Stimulated activated CD4-positive, alpha-beta T cell treated with anti-CD3 and anti-CD28 coated beads, Interleukin-4, amount 100 ng/mL, for 24 hours (primary cell): ENCODE measurements at places on chromosomes 12 and 14.
A peak's percentile ranks its signal among the peaks of the same experiment; 100 is the strongest.

DNA sequence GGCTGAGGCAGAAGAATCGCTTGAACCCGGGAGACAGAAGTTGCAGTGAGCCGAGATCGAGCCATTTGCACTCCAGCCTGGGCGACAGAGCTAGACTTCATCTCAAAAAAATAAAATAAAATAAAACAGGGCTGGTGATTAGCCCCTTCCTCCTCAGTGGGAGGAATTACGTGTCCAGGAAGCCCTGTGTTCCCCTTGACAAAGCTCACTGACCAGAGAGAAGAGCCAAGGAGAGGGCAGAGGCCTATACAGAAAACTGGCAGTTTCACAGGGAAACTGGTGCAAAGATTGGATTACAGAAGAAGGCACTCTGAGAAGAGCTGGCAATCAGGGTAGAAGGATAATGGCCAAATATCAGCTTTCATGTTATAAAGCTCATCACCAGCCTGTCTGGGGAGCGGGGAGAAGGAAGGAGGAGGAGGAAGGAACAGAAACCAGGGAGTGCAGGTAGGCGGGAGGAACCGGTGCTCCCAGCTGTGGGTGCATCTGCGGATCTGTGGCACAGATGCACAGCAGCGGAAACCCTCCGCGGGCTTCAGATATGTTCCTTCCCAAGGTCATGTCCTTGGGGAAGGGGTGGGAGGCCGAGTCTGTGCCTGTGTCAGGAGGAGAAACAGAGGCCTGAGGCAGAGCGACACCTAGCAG is 6.7 kb downstream of the RAB15 start:
- no peak for DNase-seq

DNA sequence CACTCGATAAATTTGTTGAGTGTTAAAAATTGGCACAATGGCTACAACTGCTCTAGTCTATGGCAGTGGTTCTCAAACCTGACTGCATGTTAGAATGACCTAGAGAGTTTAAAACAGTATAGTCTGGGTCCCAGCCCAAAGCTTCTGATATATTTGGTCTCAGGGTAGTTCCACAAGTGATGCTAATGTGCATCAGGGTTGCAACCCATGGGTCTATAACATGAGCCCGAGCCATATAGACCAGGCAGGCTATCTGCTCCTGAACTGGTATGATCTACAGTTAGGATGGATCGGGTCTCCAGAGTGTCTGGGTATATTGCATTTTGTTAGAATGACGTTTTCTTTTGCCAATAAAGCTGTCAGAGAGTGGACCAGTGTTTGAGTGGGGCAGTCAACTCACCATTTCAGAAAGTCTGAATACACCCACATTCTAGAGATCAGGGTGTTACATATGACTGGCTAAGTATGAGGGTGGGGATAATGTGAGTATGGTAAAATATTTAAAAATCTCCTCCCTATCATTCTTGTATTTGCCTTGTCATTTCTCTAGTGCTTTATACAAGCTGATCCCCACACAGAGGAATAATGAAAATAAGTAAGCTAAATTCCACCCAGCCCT is 80.9 kb downstream of the FRMD6 start:
- no peak for DNase-seq

DNA sequence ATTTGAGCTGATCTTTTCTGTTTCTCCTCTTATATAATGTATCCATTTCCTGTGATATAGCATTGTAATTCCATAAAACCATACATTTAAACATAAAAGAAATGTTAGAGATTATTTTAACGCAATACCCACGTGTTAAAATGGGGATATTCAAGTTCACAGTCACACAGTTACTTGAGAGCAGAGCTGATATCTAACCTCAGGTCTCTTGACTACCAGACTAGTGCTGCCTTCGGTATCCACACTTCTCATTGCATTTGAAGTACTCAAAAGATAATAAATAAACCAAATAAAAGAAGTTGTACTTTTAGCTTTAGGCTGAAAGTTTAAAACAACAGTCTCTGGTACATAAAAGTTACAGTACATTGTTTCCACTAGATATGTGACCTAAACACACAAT is 2.9 kb downstream of the CLECL1 start:
- DNase-seq = no peak

- DNase-seq = no peak
Observed at GRCh38 chr12:111570084-111570961, 28.8 kb downstream of the ATXN2 start.

GRCh38 chr14:79658221-79658620 is 553.1 kb downstream of the DIO2 start:
- DNase-seq = no peak

DNA sequence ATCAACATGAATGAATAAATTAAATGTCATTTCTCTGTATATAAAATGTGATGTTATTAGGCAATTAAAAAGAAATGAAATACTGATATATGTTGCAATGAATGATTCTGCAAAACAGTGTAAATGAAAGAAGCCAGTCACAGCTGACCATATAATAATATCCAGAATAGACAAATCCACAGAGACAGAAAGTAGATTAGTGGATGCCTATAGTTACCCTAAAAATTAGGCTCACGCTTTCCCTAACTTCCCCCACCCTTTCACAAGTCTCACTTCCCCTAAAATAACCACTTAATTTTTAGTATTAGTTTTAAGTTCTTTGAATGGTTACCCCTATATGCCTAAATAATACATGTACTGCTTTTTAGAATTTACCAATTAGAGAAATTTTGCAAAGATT is 348.9 kb upstream of the FAR2 start:
- no peak for DNase-seq

DNA sequence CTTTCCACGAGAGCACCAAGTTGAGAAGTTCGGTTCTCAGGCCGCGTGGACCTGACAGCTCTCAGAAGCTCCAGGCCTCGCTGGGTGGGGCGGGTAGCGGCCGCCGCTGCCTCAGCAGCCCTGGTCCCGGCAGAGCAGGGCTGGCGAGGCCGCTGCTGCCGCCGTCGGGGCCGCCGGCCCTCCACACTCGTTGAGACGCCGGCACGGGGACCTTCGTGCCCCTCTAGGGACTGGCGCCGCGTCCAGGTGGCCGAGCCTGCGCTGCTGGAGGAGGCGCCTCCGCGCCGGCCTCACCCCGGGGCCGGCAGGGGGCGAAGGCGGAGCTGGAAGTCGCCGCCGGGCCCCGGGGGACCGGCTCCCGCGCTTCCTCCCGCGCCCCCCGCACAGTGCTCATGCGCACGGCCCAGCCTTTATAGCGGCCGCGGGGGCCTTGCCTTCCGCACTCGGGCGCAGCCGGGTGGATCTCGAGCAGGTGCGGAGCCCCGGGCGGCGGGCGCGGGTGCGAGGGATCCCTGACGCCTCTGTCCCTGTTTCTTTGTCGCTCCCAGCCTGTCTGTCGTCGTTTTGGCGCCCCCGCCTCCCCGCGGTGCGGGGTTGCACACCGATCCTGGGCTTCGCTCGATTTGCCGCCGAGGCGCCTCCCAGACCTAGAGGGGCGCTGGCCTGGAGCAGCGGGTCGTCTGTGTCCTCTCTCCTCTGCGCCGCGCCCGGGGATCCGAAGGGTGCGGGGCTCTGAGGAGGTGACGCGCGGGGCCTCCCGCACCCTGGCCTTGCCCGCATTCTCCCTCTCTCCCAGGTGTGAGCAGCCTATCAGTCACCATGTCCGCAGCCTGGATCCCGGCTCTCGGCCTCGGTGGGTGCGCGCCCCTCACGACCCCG is at the start of gene COCH:
Gene COCH, plus strand, starts transcription at position 440 of the 879 bp plus-strand sequence. Its CDS starts 380 bp downstream, at position 820.
- DNase-seq = peak; percentile 18

- DNase-seq = no peak
Observed at GRCh38 chr12:81245458-81245857, 167.6 kb downstream of the ACSS3 start.

DNA sequence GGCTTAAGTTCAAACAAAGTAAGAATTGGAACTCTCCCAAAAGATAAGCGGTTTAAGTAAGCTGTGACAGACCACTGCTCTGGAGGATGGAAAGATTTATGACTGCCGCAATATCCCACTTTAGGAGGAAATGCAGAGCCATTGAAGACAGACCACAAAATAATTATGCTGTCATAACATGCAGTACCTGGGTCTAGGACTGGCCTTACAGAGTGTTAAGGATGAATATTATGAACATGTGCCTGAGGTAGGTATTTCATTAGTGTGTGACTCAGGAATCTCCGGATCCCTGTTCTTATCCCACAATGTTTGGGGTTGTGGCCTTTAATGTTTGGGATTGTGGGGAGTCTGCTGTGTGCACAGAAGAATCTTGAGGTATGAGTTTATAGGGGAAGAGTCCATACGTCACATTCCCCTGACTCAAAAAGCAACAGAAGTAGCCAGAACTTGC is 114.9 kb downstream of the SAMD4A start:
- no peak for DNase-seq

- peak; percentile 38 for DNase-seq
Observed at GRCh38 chr14:22039938-22040780, 366.5 kb upstream of the OR4E1 start.

- DNase-seq = no peak
Observed at GRCh38 chr12:32560520-32560919, 118.6 kb upstream of the DNM1L start.
